Stimulated activated CD8-positive, alpha-beta memory T cell treated with anti-CD3 and anti-CD28 coated beads, Interleukin-7, amount 100 ng/mL, for 48 hours (primary cell): ENCODE measurements at places on chromosomes 16 and 17.

DNA sequence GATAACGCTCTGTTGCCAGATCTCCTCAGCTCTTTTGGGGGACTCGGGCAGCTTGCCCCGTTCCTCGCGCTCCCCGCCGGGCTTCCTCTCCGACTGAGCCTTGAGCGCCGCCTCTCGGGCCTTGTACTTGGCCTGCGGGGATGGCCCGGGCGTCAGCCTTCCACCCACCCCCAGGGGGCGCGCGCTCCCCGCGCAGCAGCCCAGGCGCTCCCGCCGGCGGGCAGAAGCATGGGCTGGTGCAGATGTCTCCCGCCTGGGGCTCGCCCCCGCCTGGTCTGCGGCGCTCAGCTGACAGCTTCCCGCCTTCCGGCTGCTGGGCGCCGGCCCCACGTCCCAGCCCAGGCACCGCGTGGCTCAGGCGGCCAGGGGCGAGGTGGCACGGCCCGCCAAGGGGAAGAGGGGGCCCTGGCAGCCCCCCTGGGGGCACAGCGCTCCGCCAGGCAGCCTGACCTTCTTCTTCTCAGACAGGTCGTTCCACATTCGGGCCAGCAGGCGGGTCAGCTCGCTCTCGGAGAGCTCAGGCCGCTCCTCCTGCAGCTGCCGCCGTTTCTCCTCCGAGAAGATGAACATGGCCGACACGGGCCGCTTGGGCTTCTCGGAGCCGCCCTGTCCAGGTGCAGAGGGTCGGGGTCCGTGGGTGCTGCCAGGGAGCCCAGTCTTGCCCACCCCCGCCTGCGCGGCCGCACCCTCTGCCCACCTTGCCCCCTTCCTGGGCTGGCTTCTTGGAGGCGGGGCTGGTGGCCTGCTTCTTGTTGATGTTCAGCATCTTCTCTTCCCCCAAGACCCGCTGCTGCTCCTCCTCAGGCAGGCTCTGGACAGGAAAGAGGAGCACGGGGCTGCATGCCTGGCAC lies 8.9 kb downstream of the UBTF start:
- DNase-seq = peak; percentile 86

DNA sequence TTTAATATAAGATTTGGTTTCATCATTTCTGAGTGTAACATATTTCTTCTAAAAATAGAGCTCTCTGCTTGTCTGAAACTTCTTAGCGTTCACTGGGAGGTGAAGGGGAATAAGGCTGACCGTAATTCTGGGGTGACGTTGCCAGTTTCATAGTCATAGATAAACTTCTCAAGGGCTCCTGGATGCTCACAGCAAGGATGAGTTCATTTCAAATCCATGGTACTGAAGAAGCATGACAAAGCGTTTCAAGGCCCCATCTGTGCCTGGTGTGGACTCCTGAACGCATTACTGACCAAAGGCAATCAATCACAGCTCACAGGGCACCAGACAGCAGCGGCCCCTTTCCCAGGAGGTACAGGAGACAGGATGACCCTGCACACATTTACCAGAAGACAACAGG lies 12.0 kb upstream of the EVPL start:
- no peak for DNase-seq

GRCh38 chr17:3613124-3613523 lies 3.9 kb upstream of the TRPV1 start:
- DNase-seq = no peak

- no peak for DNase-seq
Measured at GRCh38 chr17:63834431-63835166, 7.1 kb upstream of the FTSJ3 start.

- no peak for DNase-seq
Measured at GRCh38 chr17:28918295-28918694, 15.4 kb upstream of the DHRS13 start.

GRCh38 chr17:15109608-15110007 lies 155.5 kb downstream of the PMP22 start:
- DNase-seq = no peak

DNA sequence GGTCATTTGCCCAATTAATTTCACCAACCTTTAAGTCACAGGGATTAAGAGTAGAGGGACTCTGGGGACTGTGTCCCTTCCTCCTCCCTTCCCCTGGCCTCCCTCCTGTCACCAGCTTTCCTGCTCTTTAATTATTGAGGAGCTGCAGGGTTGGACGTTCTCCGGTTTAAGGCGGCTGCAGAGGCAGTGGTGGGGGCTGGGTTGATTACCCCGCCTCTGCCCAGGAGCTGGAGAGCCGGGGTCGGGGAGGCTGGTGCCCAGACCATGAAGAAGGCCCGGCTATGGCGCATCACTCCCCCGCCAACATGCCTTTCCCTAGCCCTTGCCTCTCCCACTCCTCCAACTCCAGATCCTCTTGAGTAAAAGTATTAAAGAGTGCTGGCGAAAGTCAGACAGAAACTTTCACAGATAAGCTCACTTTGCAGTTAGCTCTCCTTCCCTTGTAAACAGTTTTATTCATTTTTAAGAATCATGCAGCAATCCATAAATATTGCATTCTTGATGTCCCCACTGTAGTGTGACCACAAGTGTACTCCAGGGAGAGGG lies 1.1 kb upstream of the FOXJ1 start:
- DNase-seq = no peak

DNA sequence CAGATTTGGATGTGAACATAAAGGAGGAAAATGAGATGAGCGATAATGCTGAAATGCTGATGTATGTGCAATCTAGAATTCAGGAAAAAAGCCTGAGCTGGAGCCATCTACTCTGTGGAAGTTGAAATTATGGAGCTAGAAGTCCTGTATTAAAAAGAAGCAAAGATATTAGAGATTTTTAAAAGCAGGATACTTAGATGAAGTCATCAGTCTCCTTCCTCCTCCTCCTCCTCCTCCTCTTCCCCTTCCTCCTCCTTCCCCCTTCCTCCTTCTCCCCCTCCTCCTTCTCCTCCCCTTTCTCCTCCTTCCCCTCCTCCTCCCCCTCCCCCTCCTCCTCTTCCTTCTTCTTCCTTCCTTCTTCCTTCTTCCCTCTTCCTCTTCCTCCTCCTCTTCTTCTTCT lies 823.8 kb upstream of the CA10 start:
- no peak for DNase-seq

DNA sequence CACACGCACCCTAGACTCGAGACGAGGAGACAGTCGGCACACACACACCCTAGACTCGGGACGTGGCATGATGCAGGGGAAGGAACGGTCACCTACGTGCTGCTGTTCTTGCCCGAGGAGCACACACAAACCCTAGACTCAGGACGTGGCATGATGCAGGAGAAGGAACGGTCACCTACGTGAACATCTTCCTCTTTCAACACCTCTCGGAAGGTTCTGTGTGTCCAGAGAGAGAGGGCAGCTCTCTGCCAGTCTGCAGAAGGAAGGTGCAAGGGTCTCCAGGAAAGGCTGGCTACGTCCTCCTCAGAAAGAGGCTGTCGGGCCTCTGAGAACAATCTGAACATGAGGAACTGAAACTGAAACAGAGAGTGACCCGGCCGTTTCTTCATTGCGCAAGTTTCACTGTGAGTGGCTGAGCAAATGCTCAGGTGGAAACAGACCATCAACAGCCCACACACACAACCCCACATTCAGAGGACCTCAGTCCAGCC lies 43.4 kb downstream of the ZNF276 start:
- peak; percentile 32 for DNase-seq

DNA sequence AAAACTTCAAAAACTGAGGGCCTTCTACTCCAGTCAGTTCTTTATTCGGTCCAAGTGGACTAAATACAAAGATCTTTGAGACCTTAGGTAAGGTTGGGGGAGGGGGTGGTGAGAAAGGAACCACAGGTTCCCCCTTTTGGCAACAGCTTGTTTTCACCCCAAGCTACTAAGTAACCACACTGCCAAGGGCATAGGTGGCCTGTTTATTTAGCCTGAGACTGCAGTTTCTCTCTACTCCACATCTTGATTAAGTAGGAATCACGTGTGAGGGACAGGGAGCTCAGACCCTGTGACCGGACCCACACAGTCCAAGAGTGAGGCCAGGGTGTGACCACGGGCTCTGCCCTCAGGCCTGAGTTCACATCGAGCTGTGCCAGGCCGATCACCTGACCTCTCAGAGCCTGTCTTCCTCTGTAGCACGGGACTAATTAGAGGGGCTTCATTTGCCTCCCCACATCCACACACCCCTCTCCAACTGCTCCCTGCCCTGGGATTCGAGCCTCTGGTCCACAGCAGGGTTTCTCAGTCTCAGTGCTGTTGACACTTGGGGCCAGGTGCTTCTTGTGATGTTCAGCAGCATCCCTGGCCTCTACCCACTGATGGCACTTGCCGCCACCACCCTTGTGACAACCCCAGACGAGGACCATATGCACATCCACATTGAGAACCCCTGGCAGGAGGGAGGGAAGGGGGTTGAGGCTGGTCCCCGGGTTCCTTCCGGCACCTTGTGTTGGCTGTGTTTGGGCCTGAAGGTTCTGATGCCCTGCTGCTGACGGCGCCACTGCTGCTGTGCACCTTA lies 17.8 kb downstream of the ST6GALNAC2 start:
- no peak for DNase-seq

GRCh38 chr17:28201315-28201714 lies 117.7 kb upstream of the TMEM97 start:
- DNase-seq = no peak

GRCh38 chr17:29178750-29179231 lies 1.4 kb downstream of the MYO18A start:
- no peak for DNase-seq

GRCh38 chr16:57903656-57904055 lies 67.3 kb downstream of the CNGB1 start:
- DNase-seq = no peak

- DNase-seq = no peak
Measured at GRCh38 chr17:78255029-78255656, 23.7 kb downstream of the TMEM235 start.

DNA sequence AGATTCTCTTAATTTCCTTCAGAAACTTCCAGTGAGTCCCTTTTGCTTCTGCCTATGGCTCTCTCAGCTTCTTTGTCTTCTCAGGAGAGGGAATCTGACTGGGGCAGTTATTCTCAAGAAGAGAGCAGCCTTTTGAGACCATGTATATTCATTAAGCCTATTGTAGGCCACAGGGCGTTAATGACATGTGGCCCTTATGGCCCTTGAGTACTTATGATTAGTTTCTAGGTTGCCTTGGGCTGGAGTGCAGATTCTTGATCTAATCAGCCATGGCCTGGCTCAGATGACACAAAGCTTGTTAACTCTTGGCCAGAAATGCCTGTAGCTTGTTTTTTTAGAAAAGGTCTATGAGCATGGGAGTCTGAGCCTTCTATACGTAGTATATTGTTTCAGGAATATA lies 17.4 kb downstream of the MFSD11 start:
- no peak for DNase-seq

- DNase-seq = no peak
Measured at GRCh38 chr17:60151355-60151754, 1.6 kb downstream of the CA4 start.

DNA sequence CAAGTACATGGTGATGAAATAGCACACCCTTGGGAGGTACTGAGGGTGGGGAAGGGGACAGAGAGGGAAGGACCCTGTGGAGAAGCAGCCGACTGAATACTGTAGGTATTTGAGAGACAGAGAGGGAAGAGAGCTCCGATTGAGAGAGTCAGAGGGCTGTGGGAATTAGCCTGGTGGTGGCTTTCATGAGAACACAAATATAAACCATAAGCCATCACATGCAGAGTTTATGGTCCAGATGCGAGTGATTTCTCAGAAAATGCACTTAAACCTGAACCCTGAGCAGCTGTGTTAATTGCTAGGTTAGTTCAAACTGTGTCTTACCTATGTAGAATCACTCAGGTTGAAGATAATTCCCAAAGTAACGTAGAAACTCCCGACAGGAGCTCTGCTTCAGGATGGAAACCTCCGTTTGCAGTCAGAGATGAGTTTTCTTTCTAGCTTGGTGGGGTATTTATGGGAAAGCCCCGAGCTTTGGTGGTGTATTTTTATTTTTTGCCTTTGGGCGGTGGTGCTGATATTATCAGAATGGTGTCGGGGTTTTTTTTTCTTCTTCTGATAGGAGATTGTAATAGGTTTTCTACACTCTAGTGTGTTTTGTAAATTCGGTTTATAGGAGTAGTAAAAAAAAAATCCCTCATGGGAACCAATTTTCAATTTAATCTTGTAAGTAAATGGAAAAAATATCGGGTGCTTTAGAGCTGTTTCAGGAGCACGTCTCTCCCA lies 184.9 kb upstream of the CACNG5 start:
- DNase-seq = no peak

DNA sequence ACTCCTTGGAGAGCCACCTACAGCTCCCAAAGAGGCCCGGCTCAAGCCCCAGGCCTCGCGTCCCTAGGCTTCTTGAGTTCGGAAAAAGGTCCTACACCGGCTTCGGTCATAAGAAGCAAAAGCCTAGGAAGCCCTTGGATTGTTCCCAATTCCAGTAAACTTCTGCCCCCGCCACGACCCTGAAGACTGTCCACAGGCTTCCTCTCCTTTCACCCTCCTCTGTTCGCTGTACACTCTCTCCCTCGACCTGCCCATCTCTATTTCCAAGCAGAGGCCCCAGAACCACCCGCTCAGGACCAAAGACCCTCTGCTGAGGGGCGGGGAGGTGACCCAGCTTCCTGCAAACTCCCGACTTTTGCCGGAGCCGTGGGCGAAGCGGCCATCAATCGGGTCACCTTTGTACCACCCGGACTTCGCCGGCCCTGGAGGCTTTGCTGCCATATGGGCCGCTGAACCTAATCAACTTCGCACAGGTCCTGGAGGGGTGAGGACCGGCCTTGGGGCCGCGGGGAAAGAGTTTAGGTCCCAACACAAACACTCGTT lies 2.7 kb downstream of the HOXB2 start:
- no peak for DNase-seq

DNA sequence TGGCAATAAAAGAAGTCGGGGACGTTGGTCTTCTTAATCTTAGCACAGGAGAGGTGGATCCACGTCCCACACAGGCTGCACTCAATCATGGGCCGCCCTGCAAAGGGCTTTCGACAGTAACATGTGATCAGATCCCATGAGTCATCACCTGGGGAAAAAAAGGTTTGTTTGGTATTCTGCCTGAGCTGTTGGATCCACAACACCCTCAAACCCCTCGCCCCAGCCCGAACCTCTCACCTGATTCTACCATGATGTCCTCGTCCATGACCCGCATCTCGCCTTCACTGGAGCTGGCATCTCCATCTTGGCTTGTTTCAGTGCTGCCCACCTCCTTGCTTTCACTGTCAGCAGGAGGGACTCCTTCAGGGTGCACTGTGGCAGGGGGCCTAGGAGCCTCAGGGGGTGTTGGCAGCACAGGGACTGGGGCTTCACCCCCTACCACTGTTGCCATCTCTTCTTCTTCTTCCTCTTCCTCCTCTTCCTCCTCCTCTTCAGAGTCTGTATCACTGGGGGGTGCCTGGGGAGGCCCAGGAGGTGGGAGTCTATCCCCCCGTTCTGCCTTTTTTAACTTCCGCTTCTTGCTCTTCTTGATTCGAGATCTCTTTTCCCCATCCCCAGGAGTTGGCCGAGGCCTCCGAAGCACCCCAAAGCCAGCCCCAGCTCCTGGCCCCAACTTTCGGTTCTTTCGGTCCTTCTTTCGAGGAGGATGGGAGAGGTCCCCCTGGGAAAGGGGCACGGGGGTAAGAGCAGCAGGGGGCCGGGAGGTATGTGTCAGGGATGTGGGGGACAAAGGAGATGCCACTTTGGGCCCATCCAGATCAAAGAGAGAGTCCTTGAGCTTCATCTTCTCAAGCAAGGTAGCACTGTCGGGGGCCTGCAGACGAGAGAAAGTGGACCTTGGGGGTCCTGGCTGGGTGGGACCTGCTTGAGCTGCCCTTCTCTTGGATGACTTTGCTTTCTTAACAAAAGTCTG lies 1.7 kb upstream of the DVL2 start:
- DNase-seq = no peak
